ENCODE measurements at places on chromosomes 6 and 20. TPM values are rescaled to one million over a fixed set of nuclear protein-coding genes. Genes with fewer than 3 reads are reported as not detected.

DNA sequence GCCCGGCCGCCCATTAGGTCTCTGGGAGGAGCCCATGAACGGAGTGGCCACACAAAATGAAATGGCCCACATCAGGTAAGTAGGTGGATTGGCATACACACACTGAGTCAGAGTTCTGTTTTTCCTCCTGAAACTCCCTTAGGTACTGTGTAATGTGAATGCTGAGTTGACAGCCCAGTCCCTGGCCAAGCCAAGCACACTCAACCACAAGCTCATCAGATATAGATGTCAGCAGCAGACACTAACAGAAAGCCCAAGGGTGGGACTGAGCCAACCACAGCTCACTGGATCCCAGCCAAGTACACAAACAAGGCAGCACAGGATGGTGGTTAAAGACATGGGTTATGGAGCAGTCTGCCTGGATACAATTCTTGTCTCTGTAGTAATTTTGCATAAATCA is 403.4 kb downstream of the GJA1 start:
- DNase-seq = no peak

DNA sequence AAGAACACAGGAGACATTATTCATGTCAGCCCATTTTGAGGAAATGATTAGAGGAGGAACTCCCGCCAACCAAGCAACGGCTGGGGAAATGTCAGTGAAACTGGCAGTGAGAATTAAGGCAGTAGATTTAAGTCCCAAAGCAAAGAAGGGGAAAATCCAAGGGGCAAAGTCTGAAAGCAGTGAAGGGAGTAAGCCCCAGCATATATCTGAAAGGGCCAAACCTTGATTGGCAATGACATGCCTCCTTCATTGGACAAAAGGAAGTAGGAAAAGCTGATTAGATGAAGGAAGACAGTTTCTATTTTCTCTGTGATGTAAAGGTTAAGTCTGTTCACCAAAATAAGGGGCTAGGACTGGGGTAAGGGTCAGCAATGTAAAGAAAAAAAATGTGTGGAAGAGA is 190.3 kb downstream of the RNF144B start:
- DNase-seq = no peak

DNA sequence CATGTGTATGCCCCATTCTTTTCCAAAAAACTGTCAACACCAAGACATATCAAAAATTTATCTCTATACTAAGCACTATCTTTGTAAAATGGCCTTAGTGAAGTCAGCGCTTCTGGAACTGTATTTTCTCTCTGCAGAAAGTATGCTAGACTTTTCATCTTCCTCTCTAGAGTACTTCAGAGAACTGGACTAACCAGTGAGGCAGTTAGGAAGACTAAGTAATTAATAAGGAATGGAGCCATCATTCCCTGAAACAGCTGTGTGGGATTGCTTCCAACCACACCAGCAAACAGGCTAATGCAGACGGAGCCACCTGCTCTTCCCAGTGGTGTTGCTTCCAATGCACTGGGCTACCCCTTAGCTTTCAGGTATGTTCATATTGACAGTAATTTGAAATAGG is 169.1 kb upstream of the FUT9 start:
- no peak for DNase-seq

- no peak for DNase-seq
Observed at GRCh38 chr6:79152269-79152737, 74.2 kb upstream of the PHIP start.

Gene LINC00237
- not detected for total RNA-seq

DNA sequence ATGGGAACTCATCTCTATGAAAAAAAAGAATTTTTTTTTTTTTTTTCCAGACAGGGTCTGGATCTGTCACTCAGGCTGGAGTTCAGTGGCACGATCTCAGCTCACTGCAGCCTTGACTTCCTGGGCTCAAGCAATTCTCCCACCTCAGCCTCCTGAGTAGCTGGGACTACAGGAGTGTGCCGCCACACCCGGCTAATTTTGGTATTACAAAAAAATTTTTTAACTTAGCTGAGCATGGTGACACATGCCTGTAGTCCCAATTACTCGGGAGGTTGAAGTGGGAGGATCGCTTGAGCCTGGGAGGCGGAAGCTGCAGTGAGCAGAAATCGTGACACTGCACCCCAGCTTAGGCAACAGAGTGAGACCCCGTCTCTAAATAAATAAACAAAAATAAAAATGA is 7.5 kb downstream of the DEF6 start:
- DNase-seq = no peak

Gene IPCEF1
- 2.5 TPM for total RNA-seq

Gene GPR6
- not detected for total RNA-seq

DNA sequence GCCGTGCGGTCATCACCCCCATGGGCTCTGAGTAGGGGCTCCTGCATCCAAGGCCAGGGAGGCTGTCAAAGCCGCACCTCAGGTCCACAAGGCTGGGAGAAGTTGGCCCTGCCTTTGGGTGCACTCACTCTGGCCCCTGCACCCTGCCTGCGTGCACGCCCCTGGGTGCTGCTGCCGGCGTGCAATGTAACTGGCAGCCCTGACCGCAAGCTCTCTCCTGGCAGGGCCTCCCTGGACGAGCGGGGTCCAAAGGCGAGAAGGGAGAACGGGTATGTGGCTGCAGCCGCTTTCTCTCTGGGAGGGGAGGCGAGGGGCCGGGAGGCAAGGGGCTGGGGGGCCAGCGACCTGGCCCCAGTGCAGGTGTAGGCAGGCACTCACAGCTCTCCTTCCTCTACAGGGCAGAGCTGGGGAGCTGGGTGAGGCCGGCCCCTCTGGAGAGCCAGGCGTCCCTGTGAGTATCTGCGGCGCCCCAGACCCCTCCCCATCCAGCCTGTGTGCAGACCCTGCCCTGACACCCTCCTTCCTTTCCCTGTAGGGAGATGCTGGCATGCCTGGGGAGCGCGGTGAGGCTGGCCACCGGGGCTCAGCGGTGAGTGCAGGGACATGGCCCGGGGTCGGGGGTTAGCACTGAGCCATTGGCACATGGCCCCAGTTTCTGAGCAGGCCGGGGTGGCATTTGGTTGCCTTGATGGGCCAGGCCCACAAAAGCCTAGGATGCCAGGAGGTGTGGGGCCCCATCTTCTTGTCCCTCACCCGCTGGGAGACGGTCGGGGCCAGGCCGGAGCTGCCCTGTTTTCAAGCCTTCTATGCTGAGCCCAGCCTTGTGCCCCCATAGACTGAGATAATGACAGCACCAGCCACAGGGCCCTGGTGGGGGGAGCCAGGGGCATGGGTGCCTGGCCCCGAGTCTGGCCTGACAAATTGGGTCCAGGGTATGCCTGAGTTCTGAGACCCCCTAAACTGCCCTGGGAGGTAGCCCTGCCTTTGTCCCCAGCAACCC is 12.7 kb downstream of the COL9A3 start:
- DNase-seq = no peak

GRCh38 chr6:84150705-84151104 is 76.7 kb downstream of the CEP162 start:
- peak; percentile 88 for DNase-seq

DNA sequence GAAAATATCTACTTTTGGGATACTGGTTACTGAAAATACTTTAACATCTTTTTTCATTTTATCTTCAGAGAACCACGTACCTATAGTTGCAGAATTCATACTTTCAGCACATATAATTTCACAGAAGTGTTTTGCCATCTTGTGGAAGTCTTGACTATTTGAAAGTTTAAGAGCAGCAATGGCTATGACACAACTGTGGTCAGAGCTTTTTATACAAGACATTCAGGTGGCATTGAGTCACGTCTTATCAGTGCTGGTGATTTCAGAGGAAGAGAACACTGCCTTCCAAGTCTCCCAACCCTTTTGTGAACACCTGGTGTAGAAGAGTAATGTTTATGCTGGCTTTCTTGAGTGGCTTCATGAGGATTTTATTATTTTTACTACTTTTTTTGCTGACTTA is 171.6 kb downstream of the ARID1B start:
- no peak for DNase-seq

- DNase-seq = no peak
Observed at GRCh38 chr20:20205862-20206236, 153.5 kb downstream of the CFAP61 start.

DNA sequence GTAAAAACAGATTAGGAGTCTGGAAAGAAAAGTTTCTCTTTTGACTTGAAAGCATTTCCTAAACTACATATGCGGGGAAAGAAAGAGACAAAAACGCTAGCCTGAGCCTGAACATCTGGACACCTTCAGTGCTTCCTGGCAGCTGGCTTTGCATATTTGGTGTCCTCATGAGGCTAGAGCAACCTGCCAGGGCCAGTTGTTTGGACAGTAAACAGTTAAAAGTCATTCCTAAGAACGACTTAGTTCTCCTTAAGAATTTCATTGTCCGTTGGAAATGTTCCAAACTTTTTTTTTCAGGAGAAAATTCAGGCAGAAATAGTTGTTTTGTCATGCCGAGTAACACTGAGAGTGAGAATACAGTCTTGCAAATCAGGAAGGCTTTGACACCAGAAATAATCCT is 199.8 kb downstream of the SMOC2 start:
- peak; percentile 83 for DNase-seq

Gene B3GALT4
- 5.1 TPM for total RNA-seq

GRCh38 chr20:4569092-4569491 is 152.6 kb upstream of the PRND start:
- DNase-seq = no peak

- no peak for DNase-seq
Observed at GRCh38 chr6:140784573-140784972, 1348.2 kb upstream of the GJE1 start.

DNA sequence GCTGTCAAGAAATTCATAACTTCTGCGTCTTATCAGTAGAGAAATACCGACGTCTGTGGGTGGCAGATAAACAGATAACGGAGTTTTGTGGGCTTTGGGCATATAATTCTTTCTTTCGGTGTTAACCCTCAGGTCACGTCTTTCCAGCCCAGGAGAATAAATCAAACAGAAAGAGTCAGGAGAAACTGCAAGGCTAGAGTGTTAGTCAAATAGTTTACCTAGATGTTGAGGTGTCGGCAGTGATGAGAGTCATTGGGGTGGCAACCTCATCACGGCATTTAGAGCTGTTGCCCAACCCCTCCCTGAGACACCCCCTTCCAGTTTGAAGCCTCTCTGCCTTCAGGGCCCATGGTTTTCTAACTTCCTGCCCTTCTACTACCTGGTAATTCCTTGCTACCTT is 49.5 kb downstream of the ADTRP start:
- no peak for DNase-seq

DNA sequence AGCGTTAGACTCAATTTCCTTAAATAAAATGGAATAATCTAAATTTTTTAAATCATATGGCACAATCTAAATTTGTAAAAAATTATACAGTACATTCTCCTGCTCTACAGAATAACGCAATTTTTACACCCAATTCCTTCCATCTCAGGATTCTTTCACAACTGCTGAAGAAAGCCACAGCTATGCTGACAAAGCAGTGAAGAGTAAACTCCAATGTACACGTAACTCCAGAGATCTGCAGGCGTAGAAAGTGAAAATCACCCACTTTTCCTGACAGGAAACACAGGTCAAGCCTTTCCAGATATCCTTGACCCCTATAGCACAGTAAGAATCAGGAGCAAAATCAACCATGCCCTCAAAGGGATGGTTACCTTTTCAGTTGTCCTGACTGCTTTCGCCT is 27.4 kb downstream of the EPHA7 start:
- DNase-seq = no peak

Gene HLA-DRB1
- 20.7 TPM for total RNA-seq

Gene CD164
- 187 TPM for total RNA-seq

Gene UNC93A
- 0.69 TPM for total RNA-seq

- no peak for DNase-seq
Observed at GRCh38 chr6:54135665-54136369, 24.6 kb downstream of the MLIP start.

DNA sequence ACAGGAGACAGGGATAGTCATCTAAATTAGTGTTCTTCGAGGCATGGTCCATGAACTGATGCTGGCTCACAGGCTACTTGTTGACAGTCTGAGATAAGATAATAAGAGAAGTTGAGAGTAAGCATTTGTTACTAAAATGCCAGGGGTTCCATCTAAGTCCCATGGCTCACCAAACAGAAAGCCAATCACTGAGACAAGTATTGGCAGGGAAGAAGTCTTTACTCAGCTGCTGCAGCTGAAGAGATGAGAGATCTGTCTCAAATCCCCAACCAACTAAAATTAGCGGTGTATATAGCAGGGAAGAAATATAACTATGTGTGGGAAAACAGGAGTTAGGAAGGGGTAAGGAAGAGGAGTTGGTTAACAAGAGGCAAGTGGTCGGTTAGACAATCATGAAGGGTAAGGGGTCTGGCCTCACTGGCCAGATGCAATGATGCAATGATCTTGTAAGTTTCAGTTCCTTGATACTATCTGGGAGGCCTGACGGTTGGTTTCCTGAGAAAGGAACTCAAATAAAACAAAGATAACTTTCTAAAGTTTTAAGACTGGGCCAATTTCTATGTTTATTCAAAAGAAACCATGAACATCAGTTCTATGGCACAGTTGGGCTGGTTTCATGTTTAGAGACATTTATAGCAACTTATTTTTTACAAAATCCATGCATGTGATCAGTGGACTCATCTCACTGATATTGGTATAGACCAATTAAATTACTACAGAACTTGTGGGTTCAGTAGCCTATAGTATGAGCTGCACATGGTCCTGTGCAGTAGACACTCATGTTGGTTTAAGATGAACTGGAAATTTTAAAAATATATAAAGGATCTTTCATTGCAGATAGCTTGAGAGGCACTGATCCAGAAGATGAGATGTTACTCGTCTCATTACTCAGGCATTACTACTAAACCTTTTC is 9.9 kb upstream of the HEBP2 start:
- no peak for DNase-seq

DNA sequence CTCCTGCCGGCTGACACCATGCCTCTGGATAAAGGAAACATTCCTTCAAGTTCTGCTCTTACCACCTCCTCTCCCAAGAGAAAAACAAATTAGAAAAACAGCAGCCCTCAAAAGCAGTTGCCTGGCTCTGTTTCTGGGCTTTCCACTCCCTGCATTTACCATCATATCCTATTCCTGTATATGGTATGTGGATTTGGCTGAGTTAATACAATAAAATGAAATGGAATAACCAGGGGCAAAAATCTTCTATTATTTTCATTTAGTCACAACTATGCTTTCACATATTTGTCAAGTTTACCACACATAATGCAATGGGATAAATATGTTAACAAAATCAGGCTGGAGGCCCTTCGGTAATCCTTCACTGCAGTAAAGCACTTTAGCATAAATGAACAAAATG is 34.3 kb downstream of the COL12A1 start:
- peak; percentile 69 for DNase-seq

- no peak for DNase-seq
Observed at GRCh38 chr6:163834226-163834970, 419.9 kb downstream of the QKI start.

- DNase-seq = no peak
Observed at GRCh38 chr20:43926287-43927050, 11.8 kb downstream of the TOX2 start.

Gene FOXS1
- total RNA-seq = 1.4 TPM
